Memory B cell (primary cell): ENCODE measurements at places on chromosomes 4 and X.

DNA sequence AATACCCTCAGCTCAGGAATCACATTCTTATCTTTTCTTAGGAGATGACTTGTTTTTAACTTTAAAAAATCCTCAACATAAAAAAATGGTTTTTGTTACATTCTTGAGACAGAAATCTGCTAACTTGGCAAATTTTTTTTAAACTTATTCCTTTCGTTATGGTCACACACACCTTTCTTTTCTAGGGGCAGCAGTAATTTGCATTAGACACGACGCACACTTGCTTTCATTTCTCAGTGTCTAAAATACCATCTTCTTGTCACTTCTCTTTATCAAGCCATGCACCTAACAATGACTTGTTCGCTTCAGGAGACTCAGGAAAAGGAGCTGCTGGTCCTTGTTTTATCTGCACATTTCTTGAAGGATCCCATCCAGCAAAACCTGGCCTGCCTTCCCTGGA is 112.6 kb upstream of the TBL1X start:
- peak; percentile 2 for DNase-seq

- DNase-seq, result no peak
These were observed 331.0 kb upstream of the EMCN start for GRCh38 chr4:100848841-100849240.

- no peak for DNase-seq
These were observed 153.8 kb upstream of the RAPGEF2 start for GRCh38 chr4:158949099-158949498.

DNA sequence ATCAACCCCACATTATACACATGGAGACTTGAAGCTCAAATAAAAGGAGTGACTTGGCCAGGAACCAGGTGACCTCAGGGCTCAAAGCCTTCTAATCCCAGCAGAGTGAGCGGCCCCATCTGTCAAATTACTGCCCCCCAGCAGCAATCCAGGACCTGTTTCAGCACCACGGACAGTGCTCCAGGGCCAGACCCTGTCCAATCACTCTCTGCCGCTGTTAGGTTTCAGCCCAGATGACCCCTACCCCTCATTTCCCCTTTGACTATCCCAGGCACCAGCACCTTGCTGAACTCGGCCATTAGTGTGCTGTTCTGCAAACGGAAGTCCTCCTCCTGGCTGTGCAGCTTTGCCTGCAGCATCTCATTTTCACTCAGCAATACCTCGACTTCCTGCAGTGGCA is 5.1 kb downstream of the GRIPAP1 start:
- DNase-seq, result no peak

GRCh38 chr4:106314960-106315359 is 1.0 kb downstream of the TBCK start:
- no peak for DNase-seq

- no peak for DNase-seq
These were observed 33.0 kb downstream of the SNCA start for GRCh38 chr4:89803915-89804314.

DNA sequence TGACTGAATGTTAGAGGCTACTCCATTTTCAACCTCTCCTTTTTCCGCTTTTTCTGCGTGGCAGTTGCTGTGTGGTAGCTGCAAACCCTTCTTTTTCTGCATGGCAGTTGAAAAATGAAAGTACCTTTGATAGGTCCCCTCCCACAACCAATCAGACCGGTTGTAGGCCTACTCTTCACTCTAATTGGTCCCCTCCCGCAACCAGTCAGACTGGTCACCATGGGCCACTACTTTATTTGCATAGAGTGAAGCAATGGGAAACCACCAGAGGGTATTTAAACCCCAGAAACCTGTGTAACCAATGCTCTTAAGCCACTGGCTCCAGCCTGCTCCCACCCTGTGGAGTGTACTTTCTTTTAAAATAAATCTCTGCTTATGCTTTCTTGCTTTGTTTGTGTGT is 877.8 kb downstream of the FAM133A start:
- DNase-seq, result no peak

DNA sequence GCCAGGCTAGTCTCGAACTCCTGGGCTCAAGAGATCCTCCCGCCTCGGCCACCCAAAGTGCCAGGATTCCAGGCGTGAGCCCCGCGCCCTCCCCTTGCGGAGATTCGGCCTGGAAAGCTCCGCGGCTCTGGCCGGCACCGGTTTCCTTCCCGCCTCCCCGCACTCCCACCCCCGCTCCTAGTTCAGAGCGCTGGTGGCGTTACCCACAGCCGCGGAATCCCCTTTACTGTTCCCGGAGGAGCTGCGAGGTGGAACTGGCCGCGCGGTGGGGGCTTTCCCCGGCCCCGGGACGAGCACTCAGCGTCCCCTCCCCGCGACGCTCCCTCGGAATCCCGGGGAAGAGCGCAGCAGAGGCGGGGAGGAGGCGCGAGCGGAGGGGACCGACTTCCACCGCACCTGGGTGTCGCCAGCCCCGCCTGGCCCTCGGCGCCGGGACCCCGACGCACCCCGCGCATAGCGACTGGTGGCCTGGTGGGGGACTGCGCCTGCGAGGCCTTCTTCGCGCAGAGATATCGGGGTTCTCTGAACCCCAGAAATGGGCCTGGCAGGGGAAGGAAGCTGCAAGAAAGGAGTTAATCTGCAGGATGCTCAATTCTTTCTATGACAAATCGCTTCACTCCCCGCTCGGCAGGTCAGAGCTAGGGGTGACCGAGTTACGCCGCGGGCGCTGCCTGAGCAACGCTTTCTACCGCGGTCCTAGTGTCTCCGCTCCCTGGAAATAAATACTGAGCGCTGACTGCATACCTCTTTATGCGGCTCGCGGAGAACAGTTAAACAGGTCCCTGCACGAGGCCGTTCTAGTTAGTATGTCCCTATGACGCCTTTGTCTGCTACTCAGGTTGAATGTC is 14.6 kb upstream of the SLC25A4 start:
- peak; percentile 37 for DNase-seq

DNA sequence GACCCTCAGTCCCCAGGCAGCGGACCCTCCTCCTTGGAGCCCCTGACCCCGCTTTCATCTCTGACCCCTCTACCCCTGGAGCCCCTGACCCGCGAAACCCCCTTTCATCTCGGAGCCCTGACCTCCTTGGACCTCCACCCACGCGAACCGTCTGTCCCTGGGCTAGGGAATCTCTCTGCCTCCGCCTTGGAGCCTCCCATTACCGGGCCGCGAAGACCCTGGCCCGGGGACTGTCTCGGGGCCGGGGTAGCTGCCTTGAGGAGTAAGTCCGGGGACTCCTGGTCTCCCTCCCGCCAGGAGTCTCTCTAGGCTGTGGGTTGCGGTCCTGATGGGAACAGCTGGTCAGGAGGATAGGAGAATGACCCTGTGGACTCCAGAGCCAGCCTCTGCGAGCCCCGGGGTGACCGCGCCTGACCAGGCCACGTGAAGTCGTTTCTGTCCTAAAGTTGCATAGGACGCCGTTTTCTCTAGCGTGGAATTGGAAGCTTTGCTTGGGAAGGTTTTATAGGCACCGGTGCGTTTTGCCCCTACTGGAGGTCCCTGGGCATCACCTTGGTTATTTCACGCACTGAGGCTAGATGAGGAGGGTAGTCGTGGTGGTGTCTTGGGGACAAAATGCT is 824 bp downstream of the TBC1D14 start:
- DNase-seq, result no peak

DNA sequence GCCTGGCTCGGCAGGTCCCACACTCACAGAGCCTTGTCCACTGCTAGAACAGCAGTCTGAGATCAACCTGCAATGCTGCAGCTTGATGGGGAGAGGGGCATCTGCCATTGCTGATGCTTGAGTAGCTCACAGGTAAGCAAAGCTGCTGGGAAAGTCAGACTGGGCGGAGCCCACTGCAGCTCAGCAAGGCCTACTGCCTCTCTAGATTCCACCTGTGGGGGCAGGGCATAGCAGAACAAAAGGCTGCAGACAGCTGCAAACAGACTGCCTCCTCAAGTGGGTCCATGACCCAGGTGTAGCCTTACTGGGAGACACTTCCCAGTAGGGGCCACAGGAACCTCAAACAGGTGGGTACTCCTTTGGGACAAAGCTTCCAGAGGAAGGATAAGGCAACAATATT is 110.6 kb upstream of the ADAMTS3 start:
- DNase-seq, result no peak

DNA sequence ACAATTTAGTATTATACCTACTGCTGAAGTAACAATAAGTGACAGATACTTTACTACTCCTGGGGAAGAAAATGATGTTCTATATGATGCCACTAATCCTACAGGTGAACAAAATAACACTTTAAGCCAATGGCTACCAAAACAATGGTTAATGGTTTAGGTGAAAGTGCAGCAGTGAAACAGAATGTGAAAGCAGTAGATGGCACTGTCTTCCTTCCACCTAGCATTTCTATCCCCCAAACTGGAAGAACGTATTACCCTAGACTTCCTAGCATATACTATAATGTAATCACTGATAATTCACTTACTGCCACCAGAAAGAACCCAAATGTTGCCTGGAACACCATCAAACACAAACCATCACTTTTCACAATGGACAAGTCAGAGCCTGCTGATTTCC is 18.9 kb upstream of the CABS1 start:
- no peak for DNase-seq

DNA sequence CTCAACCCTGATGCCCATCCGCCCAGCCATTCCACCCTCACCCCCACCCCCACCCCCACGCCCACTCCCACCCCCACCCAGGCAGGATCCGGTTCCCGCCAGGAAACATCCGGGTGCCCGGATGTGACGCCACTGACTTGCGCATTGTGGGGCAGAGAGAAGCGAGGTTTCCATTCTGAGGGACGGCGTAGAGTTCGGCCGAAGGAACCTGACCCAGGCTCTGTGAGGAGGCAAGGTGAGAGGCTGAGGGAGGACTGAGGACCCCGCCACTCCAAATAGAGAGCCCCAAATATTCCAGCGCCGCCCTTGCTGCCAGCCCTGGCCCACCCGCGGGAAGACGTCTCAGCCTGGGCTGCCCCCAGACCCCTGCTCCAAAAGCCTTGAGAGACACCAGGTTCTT is at the start of gene MAGEA1:
Gene MAGEA1 (plus strand): TSS at position 154 of the 400 bp plus-strand sequence. CDS start 3,106 bp downstream, outside the sequence.
- no peak for DNase-seq

DNA sequence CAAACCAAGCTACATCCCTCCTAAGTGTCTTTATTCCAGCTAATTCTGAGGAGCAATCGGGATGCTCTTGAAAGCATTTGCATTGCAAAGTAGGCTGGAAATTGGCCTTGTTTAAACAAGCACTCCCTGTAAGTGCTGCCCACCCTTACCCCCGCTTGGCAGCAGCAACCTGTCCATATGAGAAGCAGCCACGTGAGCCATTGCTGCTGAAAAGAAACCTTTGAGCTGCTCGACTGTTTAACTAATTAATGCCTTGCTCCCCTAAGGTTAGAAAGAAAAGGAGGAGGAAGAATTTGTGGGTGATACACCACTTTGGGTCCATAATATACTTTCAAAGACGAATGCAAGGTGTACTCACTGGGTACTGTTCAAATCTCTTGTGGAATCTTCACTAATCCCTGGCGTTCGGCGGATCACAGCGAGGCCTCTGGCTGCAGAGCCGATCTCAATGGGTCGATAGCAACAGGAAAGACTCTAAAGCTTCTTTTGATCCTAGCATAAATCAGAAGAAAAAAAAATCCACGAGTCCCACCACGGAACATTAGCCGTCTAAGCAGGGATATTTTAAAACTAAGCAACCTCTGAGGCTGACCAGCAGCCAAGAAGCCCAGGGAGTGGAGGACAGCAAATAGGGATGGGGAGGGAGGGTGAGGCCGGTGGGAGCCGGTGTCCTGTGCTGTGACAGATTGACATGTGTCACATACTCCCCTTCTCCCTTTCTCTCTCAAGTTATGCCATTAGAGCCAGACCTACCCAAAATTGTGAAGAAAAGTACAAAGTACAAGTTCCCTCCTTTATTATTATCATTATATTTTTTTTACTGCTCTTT is 37.2 kb upstream of the MGST2 start:
- no peak for DNase-seq

GRCh38 chr4:54741202-54741601 is 83.4 kb downstream of the KIT start:
- no peak for DNase-seq

DNA sequence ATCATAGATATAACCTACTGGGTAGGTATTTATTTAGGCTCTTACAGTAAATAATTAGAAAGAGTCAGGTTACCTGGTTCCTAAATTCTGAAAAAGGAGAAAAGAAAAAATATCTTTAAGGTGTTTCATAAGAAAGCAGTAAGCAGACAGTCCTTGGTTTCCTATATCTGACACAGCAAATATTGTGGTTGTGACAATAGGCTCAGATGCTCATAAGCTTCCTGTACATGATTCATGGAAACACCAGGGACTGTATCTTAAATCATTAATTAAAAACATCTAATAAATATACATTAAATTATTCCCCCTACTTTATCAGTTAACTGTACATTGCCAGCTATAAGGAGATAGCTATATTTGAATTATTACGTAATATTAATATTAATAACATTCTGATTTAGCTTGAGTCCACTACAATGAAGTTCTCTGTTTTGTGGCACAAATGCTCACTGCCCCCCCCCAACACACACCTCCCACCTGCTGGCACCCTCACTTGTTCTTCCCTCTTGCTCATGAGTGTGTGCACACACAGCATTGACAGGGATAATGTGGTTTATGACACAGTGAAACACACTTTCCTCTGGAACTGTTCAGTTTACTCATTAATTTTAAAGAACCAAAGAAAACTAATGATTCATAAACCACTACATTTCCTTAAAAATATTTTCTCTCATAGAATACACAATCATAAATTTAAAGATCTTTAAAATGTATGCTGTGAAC is 187.4 kb downstream of the NR3C2 start:
- DNase-seq, result no peak

DNA sequence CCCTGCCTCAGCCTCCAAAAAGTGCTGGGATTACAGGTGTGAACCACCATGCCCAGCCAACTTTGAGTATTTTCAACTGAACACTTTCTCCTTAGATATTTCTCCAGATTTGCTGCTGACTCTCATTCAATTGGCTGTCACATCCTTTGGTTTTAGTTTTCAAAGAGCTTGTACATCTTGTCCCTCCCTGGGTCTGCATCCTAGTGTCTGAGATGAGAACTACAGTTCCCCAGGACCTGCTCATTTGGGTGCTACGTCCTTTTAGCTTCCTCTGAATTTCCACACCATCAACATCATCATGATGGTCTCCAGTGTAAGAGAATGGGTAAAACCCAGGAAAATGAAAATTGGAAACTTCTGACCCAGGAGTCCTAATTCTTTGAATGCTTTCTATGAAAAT is 312.9 kb downstream of the NLGN4X start:
- DNase-seq, result no peak

DNA sequence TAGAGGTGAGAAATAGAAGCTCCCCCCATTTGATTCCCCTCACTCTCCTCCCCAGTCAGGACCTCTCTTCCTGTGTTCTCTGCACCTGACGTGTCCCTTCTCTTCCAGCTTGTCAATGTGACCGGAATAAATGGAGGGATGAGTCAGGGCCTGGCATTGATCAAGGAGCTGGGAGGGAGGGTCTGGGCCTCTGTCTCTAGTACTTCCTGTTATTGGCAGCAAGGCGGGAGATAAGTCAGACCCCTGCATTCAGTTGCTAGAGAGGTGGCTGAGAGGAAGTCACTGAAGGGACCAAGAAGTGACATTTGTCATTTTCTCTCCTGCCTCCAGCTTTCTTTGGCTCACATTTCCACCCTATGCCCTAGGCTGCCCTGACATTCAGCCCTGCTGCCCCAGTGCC is 35.1 kb upstream of the ZNF41 start:
- DNase-seq, result no peak

GRCh38 chr4:95181243-95181995 is 367.4 kb downstream of the UNC5C start:
- no peak for DNase-seq
